ENCODE measurements at places on chromosomes 1 and 21.

DNA sequence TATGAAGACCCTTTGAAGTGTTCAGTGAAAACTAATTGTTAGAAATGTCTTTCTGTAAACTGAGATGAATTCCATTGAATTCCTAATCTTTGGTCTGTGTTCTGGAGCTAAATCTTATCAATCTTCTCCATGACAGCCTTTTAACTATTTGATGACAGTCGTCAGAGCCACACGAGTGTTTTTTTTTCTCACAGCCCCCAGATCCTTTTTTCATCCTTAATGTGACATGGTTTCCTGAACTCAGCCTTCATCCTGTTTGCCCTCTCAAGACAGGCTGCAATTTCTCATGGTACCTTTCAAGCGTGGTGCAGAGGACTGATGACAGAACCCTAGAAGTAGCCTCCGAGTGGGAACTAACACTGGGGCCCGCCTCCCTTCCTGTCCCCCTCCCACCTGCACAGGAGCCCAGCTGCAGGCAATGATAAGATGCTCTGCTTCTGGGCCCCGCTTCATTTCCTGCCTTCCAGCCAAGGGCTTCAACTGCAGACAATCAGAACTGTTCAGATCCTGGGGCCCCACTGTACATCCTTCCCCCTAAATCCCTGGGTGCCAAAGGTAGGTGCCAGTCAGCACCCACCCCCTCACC is 114.6 kb upstream of the VAV3 start:
- no peak for DNase-seq

DNA sequence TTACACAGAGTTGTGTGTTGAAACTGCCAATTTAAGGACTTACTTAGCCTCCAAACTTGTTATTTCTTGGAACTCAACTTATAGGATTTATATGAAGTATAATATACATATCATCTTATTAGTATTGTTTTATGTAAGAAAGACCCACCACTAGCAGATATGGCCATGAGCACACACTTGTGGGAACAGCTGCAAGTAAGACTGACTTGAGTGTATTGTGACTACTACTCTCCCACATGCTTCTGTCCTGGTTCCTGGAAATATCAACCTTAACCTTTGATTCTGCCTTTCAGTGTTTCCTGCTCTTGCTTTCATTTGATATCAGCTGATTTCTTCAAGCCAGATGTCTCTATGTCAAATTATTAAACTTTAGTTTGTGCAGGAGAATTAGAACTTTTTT is 175.3 kb downstream of the MAGI3 start:
- DNase-seq: no peak

DNA sequence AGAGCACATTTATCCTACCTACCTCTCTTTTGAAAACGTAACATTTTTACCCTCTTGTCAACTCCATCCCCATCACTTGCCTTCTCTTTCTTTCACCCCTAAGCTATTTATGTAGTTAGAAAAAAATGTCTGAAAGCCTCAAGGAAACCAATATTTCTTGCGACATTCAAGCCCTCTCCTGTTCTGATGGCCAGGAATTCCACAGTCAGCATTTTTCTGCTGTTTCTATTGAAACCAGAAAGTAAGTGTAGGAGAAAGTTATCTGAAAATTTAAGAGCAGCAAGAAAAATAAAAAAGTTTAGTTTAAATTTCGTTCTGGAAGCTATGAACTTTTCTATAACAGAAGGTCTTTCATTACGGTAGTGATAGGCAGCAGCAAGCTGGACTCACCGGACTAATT is 247.6 kb upstream of the PBX1 start:
- peak; percentile 34 for DNase-seq

DNA sequence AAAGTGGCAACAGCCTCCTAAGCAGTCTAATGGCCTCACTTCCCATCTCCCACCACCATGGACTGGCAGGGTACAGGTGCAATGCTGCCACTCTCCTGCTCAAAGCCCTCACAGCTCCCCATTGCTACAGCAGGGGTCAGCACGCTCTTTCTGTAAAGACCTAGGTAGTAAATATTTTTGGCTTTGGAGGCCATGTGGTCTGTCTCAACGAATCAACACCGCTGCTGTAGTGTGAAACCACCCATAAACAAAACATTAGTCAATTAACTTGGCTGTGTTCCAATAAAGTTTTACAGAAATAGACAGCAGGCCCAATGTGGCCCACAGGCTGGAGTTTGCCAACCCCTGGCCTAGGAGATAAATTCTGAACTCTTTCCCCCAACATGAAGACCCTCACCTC is 44.6 kb upstream of the TMEM125 start:
- DNase-seq: peak; percentile 24

- DNase-seq: no peak
Observed at GRCh38 chr1:206521127-206521526, 13.8 kb downstream of the RASSF5 start.

DNA sequence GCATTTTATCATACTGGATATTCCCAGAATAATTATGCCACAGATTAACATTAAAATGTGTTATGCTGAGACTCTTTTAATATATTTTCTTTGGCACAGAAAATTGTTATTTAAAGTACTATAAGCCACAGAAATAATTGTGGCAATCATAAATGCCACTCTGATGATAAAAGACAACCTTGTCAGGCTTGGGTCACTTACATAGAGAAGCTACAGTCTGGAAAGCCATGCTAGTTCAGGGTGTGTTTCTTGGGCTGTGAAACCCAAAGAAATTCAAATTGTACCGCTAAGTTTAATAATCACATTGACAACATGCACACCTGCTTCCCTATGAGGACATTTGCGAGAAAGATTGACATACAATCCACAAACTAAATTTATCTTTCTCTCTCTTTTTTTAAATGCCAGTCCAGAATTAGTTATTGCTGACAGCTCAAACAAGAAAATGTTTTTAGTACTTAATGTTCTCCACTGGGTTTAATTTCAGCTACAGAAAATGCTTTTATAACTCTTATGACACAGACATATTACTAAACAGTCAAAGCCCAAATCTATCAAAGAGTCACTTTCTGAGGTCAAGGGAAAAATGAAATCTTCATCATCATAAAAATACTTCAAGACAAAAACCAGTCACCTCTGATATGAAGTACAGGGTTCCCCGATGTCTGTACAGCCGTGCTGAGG is 38.7 kb downstream of the TTC13 start:
- no peak for DNase-seq

GRCh38 chr1:225581186-225581585 is 71.7 kb downstream of the ENAH start:
- no peak for DNase-seq

- peak; percentile 53 for DNase-seq
Observed at GRCh38 chr1:85088408-85088784, 40.1 kb upstream of the MCOLN3 start.

- DNase-seq: no peak
Observed at GRCh38 chr21:32338209-32338921, 39.7 kb downstream of the MRAP start.

DNA sequence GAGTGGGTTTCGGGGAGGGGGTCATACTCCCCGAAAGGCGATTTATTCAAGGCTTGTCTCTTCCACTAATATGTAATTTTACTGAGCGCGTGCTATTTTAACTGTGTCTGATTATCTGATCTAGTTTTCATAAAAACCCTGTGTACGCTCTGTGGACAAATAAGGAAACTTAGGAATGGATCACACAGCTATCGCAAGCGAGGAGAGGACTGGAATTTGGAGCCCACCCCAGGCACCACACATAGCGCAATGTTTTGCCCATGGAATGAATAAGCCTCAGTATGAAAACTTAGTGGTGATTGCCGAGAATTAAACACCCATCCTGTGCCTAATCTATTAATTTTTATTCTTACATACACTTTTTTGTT is 9.8 kb upstream of the RAB42 start:
- DNase-seq: peak; percentile 54

DNA sequence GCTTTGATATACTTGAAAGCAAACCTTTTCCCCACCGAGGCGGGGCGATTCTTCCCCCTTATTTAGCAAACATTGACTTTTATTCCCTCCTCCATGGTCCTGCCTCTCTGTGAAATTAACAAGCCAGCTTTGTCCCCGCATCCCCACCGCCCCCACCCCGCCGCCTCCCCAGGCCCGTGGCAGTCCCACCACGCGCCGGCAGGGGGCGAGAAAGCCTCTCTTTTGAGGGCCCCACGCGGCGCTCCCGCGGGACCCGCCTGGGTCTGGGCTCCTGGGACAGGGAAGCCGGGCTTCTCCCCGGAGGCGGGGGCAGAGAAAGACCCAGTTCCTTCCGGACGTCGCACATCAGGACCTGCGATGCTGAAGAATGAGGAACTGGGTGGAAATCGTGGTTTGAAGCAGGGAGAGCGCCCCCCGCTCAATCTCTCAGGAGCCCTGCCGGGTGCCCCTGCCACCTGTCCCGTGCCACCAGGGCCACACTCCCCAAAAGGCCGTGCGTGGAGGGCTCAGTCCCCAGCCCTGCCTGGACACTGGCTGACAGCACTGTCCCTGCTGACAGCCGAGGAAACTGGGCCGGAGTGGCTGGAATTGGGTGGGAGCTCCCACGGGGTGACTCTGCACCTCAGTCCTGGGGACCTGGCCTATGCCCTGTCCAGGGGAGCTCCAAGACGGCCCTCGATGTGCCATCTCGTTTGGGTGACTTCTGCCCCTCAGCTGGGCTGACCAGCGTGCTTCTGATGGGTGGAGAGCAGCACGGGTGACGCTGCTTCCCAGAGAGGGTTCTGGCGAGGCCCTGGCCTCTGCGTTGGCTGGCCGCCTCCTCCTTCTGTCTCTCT is 8.6 kb upstream of the ACTRT2 start:
- no peak for DNase-seq

- no peak for DNase-seq
Observed at GRCh38 chr1:197937892-197938291, 20.7 kb downstream of the LHX9 start.

DNA sequence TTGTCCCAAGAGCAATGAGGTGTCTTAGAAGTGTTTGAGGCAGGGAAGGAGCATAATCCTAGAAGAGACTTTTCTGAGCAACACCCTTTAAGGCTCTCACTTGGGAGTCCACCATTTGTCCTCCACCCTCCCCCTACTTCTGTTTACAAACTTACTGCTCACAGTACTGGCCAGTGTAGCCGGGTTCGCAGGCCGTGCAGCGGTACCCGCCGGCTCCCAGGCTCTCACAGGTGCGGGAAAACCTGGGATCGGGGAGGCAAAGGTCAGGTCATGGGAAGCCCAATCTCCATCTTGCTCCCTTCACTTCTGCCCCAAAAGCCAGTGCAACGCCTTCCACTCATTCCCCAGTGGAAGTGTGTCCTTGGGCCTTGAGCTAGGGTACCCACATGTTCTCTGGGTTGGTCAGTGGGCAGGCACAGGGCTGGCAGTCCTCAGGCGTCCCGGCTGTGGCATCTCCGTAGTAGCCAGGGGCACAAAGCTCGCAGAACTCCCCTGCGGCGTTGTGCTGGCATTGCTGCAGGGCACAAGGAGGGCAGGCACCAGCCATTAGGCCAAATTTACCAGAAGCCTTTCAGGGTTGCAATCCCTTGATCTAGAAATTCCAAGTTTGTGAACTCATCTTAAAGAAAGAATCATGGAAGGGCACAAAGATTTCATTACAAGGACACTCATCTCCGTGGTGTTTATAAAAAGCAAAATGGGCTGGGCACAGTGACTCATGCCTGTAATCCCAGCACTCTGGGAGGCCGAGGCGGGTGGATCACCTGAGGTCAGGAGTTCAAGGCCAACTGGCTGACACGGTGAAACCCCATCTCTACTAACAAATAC is 49.8 kb downstream of the LDLRAD2 start:
- DNase-seq: peak; percentile 38

- no peak for DNase-seq
Observed at GRCh38 chr1:113744114-113744513, 15.2 kb downstream of the PHTF1 start.

GRCh38 chr1:190588424-190588823 is 110.8 kb upstream of the BRINP3 start:
- no peak for DNase-seq

DNA sequence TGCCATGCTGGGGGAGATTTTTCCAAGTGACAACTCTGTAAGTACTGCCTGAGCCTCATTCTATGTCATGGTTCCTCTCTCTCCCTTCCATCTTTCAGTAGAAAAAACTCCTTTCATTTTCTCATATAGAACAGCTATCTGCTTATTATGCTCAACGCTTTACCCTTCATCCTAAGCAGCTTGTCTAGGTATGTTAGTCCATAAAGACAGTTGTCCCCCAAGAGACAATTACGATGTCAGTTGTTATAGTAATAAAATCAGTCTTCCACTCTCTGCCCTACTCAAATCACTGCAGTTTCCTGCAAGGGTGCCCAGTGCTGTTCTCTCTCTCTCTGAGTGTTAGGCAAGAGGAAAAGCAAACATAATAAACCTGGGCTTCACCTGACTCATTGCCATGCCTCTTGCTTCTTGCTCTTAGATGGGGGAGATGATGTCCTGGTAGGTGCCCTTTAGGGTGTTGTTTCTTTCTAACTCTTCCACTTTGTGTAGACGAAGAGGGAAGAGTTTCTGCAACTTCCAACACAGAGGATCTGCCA is 59.4 kb downstream of the PAPPA2 start:
- DNase-seq: no peak

- peak; percentile 68 for DNase-seq
Observed at GRCh38 chr1:150484861-150485260, 2.4 kb upstream of the TARS2 start.
